Right lung (tissue), 10 donors: ENCODE measurements at places on chromosomes 13 and 19.

- no peak for DNase-seq
Observed at GRCh38 chr13:39929583-39929982, 274.1 kb downstream of the COG6 start.

DNA sequence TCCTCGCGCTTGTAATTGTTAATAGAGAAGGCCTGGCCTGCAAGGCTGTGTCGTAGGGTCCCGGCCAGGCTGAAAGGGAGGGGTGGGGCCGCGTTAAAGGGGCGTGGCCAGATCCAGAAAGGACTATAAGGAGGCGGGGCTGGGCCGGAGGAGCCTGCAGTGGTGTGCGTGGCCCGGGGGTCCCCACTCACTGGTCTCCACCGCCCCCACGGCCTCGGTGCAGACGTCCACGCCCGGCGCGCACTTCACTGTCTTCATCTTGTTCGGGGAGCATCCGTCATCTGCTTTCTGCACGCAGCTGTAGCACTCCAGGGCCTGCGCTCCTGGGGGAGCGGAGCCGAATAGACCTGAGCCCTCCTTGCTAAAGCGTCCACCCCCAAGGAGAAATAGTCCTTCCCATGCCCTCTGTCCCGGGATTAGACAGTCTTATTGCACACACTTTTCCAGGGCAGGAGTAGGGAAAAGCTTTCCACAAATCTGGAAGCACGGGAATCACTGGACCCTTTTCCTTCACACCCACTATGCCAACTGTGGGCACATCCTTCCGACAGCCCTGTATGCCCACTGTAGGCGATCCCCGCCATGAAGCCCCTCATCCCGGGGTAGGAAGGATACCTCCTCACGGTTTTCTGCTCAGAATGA, 1.2 kb downstream of the LYPD3 start:
- no peak for DNase-seq

GRCh38 chr13:50126263-50126992, 111.2 kb downstream of the KCNRG start:
- peak; percentile 35 for DNase-seq

DNA sequence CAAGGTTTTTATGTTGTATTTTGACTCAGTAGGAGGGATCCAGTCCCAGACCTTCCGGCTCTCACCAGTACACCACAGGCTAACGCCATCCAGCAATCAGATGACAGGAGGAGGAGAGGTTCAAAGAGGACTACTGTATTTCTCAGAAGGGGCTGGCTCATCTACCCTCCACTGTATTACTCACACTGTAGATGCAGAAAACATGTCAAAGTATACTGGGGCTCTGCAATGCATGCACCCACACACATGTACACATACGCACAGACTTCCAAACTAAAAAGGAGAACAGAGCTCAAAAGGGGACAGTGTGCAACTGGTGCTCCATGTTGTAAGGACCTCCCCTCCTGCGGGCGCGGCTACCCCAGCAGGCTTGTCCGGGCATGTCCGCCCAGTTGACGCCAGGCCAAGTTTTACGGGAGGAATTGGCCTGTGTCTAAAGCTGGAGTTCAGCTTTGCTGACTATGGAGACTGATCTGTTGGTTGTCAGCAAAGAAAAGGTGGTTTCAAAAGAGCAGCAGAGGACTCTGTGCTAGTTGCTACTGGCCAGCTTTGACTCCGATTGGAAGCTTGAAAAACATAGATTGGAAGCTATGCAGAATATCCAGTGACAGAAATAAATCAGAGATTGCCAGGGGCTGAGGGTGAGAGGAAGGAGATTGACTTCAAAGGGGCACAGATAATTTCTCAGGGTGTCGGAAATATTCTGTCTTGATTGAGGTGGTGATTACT, 314.2 kb downstream of the DLEU7 start:
- no peak for DNase-seq

- DNase-seq, result no peak
Observed at GRCh38 chr13:108195146-108195545, 20.2 kb downstream of the LIG4 start.

GRCh38 chr13:27321468-27322431, 51.1 kb downstream of the RASL11A start:
- DNase-seq, result no peak

DNA sequence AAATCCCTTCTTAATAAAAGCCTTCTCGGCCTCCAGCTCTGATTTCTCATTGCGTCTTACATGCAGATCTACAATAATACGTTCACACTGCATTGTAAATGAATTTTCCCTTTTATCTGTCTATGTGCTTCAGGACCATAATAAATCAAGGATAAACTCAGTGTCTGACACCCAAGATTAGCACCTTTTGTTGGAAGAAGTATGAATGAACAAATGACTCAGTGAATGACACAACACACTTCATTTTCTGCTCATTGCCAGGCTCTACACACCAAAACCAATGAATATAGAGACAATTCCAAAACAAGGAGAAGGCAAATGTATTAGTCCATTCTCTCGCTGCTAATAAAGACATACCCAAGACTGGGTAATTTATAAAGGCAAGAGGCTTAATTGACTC, 1224.4 kb downstream of the EFNB2 start:
- no peak for DNase-seq

DNA sequence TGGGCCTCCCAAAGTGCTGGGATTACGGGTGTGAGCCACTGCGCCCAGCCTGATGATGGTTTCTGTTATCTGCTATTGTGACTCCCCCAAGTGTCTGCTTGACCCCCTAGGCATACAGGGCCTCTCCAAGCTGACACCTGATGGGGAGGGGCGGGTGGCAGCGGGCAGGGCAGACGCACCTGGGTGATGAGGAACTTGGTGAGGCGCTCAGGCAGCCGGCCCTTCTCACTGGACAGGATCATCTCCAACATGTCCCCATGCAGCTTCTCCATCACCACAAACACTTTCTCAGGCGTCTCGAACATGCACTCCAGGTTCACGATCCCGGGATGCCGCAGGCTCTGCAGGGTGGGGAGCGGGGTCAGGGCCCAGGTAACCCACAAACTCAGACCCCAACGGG, 27.6 kb downstream of the PRKD2 start:
- DNase-seq, result no peak

GRCh38 chr19:34310494-34310981, 54.5 kb upstream of the GPI start:
- no peak for DNase-seq

DNA sequence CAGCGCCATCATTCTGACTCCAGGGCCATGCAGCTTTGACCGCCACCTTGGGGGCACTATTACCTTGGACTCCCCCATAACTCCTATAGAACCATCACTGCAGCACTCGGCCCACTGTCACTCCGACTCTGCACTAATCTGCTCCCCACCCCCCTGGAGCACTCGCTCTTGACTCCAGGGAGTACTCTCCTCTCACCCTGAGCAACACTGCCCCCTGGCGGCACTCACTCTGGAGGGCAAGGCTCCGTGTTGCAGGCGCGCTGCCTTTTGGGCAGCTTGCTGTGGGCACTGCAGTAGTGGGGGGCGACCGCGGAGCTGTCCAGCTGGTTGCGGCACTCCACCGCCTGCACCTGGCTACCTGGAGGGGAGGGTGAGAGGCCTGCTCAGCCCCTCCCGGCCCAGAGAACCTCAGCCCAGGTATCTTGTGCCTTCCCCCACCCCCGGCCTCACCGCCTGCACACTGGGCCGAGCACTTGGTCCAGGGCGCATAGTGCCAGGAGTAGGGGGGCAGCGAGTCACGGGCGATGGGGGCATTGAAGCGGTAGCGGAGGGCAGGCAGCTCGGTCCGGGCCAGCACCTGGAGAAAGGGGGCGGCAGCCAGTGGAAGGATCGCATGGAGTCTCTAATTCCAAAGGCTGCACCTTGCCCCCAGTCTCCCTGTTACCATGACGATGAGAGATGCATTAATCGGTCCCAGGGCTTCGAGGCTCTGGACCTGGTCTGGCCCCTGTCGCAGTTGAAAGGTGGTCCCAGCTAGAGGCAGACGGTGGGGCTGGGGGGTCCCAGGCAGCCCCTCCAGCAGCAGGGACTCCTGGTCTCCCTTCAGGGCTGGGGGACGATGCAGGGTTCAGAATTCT, 8.9 kb upstream of the MYO1F start:
- DNase-seq, result no peak

DNA sequence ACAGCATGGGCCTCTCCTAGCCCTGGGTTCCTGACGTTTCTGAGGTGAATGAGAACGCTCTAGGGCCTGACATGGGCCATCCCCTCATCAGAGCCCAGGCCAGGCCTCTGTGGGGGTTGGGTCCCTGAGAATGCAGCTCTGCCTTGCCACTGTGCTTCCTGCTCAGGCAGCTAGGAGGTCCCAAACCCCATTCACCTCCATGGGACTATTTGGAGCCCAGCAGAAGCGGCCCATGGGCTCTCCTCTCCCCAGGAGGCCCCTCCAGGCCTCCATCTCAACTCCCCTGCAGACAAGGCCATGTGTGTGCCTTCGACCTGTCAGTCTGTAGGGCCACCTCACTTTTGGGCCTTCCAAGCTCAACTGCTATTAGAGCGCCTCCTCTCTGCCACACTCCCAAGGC, 36.9 kb downstream of the ELL start:
- DNase-seq, result no peak

DNA sequence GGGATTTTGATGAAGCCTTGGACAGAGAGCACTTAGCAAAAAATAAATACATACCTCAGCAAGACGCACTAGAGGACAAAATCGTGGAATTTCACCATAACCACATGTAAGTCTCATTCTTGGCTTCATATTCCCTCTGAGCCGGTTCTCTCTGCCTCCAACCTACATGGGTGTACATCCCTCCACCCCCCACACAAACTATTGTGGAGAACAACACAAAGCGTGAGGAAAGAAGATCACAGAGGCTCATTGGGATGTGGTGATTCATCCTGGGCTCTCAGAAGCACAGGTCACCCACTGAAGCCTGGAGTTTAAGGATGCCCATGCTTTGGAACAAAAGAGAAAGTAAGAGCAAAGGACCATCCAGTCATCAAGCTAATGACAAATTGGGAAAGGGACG, 192.2 kb downstream of the STK24 start:
- DNase-seq, result no peak

DNA sequence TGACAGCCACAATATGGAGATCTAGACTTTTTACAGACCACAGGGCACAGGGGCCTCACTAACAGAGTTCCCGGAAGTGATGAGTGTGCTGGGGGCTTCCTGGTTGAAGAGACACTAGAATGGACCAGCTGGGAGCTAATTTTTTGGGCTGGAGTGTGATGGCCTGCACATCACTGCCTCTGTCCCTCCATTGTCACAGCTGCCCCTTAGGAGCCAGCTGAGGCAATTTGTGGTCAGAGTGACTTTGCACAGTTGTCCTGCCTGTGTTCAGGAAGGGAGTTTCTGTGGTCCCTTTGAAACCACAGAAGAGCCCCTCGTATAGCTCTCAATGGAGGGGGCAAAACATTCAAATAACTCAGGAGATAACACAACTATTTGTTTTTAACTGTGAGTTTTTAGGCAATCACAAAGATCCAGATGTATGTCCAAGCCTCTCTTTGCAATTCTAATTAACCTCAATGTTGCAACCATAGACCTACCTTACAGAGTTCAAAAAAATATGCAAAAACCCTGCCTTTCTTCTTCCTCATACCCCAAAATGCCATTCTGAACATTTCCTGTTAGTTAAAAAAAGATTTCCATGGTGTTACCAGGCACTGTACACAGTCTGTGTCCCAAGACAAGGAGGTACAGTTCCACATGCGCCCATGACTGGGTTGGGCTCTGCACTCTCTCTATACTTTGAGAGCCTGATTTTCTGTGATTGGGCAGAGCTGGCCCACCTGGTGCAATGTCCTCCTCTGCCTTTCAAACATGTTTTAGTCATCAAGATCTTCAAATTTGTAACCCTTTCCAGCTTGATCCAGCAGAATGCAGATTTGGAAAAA, 2.4 kb downstream of the ALOX5AP start:
- no peak for DNase-seq

- no peak for DNase-seq
Observed at GRCh38 chr13:94416454-94417080, 62.9 kb downstream of the DCT start.

DNA sequence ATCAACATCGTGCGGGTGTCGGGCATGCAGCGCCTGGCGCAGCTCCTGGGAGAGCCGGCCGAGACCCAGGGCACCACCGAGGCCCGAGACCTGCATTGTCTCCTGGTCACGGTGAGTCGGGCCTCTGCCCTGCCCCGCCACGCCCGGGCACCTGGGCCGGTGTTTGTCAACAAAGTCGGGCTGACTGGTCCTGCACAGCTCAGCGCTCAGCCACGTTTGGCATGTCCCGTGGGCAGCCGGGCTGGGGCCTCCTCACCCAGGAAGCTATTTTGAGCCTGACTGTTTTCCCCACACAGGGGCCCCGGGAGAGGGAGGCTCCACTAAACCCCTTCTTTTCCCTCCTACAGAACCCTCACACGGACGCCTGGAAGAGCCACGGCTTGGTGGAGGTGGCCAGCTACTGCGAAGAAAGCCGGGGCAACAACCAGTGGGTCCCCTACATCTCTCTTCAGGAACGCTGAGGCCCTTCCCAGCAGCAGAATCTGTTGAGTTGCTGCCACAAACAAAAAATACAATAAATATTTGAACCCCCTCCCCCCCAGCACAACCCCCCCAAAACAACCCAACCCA, 1.3 kb downstream of the GADD45B start:
- no peak for DNase-seq

- no peak for DNase-seq
Observed at GRCh38 chr19:19710506-19710905, 22.4 kb downstream of the ZNF14 start.

GRCh38 chr13:33352041-33352440, 66.5 kb upstream of the STARD13 start:
- no peak for DNase-seq

DNA sequence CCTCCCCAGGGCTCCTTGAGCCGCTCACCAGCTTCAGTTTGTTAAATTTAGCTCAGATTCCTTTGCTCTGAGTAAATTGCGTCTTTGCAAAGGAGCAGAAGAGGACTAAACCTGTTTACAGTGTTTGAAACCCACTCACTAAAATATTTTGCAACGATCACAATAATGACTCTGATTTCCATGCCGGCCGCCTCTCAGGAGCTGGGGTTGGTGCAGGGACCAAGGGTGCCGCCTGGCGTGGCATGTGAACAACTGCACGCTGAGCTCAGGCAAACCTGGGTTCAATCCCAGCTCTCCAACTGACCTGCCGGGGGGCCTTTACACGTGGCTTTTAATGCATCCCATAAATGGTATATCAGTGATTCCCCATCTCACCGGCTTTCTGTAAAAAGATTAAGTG, 68.7 kb upstream of the CACNA1A start:
- DNase-seq, result no peak

- no peak for DNase-seq
Observed at GRCh38 chr19:11421371-11422098, 2.4 kb upstream of the RGL3 start.

DNA sequence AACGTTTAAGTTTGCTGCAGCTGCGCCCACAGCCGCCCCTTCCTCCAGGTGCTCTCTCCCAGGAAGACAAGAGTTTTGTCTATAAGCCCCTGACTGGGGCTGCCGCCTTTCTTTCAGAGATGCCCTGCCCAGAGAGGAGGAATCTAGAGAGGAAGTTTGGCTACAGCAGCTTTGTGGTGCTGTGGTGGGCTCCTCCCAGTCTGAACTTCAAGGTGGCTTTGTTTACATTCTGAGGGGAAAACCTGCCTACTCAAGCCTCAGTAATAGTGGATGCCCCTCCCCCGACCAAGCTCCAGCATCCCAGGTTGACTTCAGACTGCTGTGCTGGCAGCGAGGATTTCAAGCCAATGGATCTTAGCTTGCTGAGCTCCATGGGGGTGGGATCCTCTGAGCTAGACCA, 6.4 kb upstream of the ERICH6B start:
- no peak for DNase-seq

- DNase-seq, result no peak
Observed at GRCh38 chr19:30036154-30037129, 94.4 kb downstream of the URI1 start.
